ENCODE measurements at places on chromosomes 6 and 20. TPM values are rescaled to one million over a fixed set of nuclear protein-coding genes. Genes with fewer than 3 reads are reported as not detected.

Gene GPR63
- polyA plus RNA-seq, result 3.3 TPM

DNA sequence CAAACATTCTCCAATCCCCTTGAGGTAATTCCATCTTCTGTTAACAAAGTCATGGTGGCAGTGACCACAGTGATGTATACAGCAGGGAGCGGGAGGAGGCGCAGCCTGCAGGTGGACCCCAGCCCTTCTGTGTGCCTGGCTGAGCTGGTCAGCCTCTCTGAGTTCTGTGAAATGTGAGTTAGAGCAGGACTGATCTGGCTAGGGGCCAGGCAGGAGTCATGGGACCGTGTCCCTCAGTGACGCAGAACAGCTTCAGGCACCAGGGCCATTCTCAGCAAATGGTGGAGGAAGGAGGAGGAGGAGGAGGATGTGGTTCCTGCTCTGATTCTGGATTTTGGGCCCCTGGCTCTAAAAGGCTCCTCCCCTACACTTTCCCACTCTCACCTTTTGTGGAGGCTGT is 6.9 kb downstream of the PHACTR3 start:
- DNase-seq, result no peak

- DNase-seq, result no peak
These were observed 108.0 kb upstream of the C6orf118 start for GRCh38 chr6:165417278-165417865.

DNA sequence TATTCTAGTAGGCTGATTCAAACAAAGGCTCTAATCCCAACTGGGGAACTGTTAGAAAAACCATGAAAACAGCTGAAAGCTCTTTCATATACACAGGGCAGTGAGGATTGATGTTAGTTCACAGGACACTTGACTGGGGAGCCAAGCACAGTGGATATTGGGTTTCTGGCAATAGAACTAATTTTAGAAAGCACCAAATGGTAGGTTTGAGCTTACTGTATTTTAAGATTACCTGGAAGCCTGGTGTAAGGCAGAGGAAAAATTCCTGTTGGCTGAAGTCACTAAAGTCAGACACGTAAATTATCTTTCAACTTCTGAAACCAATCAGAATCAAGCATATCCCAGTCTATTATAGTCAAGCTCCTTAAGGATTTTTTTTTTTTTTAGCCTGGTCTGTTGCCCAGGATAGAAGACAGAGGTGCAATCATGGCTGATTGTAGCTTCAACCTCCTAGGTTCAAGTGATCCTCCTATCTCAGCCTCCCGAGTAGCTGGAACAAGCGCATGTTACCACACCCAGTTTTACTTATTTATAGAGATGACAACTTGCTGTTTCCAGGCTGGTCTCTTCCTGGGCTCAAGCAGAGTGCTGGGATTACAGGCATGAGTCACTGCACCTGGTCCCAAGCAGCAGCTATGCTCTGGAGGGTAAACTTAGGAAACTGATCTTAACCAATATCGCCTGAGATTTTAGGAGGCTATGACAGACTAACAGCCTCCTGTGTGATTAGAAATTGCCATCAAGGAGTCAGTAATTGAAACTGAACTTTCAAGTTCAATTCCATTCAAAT is 32.5 kb upstream of the SYNCRIP start:
- no peak for DNase-seq

Gene MLN
- polyA plus RNA-seq, result not detected

Gene CFAP61
- 3.5 TPM for polyA plus RNA-seq

DNA sequence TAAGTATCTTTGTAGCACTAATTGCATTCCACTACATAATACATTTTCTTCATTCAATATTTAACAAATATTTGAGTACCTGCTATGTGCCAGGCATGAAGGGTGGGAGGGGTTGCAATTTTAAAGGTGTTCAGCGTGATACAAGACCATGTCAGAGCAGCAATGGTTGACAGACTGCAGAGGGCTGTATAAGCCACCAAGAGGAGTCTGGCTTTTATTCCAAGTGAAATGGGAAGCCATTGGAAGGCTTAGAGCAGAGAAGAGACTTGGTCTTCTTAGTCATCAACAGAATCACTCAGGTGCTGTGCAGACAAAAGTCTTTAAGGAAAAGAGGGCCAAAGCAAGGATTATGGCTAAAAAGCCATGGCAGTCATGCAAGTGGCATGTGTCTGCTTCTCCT is 360.8 kb upstream of the ARID1B start:
- no peak for DNase-seq

GRCh38 chr6:4401408-4402368 is 266.3 kb upstream of the ECI2 start:
- DNase-seq, result no peak

DNA sequence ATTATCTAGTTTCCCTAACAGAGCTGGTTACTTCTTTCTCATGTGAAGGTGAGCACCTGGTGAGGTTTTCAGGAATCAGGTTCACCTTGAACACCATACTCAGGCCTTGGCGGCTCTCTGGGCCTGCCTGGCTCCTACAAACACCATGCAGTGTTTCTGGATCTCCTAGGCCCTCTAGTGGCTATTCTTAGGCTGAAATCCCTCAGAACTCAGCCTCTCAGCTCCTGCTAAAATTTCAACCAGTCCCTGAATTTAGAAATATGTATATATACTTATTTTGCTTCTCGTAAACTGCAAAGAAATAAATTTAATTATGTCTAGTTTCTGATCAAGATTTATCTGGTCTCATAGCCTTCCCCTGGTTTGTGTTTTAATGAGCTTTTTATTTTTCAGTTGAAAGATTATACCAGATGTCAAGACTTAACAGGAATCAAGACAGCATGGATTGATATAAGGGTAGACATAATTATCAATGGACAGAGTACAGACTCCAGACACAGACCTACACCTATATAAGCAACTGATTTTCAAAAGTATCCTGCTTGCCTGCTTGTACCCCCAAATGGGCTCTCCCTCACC is 55.9 kb downstream of the ANKEF1 start:
- peak; percentile 45 for DNase-seq

DNA sequence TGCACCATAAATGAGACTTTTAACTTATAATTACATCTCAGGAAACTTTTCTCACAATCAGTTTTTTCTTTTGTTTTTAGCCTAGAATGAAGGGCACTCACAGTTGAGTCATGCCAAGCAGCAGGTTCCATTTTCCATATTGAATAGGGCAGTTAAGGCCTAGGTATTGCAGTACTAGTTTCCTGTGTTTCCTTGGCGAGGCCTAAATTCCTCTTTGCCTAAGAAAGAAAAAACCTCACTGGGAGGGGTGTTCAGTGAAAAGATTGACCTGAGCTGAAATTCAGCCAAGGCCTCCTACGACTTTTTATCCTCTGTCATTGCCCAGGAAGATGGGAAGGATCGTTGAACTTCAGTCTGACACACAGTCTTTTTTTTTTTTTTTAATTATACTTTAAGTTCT is 85.5 kb downstream of the IMPG1 start:
- no peak for DNase-seq

- DNase-seq, result no peak
These were observed 8.4 kb upstream of the NSFL1C start for GRCh38 chr20:1474817-1475603.

DNA sequence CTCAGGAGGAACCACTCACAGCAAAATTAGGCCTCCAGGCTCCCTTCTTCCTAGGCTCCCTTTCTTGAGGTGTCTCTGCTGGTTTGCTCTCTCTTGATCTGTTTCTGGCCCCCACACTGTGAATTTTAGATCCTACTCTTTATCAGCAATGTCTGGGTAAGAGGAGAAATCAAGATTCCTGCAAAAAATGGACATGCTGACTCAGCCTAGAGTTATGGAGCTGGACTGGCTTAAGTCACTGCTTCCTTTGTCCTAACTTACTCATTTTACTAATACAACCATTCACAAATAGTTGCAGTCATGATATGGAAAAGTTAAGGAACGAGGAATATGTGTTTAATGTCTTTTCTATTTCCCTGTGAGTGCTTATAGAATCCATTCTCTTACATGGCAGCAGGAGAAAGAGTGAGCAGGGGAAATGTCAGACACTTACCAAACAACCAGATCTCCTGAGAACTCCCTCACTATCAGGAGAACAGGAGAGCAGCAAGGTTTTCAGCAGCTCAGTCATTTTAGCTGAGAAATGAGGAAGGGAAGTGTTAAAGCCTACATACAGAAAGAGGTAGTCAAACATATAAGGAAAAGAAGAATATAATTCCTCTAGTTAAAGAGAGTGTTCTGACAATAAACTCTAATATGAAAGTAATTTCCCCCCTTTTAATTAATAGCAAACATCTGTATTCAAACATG is 160.8 kb downstream of the PDE7B start:
- DNase-seq, result no peak

DNA sequence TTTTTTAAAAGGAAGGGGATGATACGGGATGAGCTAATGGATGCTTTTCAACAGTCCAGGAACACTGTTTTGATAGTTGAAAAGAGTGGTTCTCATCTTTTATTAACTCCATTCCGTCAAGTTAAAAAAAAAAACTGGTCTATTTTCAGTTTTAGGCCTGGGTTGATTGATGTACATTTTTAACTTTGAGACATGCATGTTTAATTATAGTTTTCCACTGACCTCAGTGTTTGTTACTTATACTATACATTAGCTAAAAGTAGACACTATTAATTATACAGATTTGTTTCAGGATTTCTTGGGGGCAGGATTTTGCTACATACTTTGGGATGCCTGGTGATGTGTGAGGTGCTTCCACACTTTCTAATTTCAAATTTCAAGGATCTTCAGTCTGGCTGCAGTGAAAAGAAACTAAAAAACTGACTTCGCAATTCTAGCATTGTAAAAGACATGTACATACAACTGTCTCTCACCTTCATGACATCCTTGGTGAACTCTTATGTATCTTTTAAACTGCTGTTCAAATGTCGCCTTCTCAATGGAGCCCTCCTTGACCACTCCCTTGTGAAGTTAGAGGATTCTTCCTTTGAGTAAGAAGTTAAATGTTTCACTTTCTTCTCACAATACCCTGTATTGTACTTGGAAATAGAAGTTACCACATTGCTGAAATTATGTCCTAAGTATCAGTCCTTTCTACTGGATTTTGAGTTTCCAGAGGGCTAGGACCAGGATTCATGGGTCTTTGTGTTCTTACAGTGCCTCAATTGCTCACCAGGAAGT is 101.7 kb downstream of the TSHZ2 start:
- DNase-seq, result no peak

DNA sequence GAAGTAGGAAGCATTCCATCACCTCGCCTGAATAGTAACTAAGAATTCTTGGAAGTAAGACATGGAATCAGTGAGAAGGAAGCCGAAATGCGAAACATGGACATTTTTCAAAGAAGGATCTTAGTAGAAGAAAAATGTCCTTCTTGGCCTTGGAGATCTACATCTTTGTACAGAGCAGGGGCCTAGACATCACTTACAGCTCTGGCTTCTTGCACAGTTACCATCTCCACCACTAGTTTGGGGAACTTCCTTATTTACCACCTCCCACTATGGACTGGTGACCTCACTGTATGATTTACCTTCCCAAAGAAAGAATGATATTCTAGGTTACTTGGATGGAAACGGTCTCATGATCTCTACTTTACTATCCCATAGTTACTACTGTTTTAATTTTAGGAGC is 15.7 kb downstream of the CASS4 start:
- DNase-seq, result no peak

DNA sequence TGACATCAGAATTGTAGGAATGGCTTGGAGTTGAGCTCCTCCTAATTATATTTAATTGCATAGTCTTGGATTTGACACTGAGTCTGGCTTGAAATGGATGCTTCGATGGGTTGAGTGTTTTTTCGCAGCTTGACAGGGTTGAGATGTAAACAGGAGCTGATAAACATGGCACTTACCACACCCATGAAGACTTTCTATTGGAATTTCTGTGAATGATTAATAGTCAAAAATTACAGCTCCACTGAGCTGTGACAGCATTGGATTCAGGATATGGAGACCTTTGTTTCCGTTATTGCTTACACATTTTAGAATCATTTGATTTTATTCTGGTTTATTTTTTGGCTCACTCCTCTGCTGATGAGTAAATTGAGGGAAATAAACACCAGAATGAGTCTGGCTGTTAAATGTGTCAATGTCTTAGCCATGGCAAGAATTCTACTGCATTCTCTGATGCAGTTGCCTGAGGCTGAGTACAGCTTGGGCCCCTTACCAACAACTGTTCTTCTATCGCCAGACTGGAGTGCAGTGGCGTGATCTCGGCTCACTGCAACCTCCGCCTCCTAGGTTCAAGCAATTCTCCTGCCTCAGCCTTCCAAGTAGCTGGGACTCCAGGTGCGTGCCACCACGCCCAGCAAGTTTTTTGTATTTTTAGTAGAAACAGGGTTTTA is 128.1 kb upstream of the DOK5 start:
- DNase-seq, result no peak

DNA sequence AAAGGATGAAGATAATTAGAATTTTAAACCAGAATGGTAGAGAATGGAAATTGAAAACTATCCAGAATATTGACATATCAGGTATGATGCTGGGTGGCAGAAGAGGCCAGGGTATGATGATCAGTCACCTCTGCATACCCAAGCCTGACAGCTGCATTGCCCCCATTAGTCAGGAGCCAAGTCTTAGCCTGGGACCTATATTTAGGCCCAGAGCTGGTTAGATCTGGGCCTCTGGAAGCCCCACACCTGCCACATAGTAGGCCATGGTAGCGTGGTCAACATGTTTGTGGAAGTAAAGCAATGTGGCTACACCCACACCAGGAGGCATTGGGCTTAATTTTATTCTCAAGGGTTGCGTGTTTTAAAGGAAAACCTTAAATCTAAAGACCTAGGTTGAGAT is 32.1 kb upstream of the CALHM6 start:
- no peak for DNase-seq

- DNase-seq, result no peak
These were observed 62.5 kb downstream of the METTL24 start for GRCh38 chr6:110295451-110296165.

DNA sequence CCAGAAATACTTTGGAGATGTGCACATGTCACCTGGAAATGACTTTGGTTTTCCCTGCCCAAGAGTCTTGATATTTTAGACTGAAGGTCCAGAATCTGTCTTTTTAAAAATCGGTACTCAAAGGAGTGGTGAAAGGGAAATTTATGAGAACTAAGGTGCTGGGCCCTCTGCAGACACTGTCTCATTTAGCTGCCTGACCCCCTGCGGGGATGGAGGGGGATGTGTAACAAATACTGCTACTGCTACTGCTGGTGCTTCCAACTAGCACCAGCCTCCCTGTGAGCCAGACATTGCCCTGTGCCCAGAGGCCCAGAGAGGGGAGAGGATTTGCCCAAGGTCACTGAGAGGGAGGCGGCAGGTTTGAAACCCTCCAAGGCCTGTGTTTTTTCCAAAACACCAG is 7.0 kb downstream of the SCRT2 start:
- no peak for DNase-seq

- DNase-seq, result peak; percentile 42
These were observed 36.4 kb upstream of the UTRN start for GRCh38 chr6:144248476-144249301.
